Aortic smooth muscle cell (primary cell): ENCODE measurements at places on chromosomes 11 and 22. TPM values are rescaled to one million over a fixed set of nuclear protein-coding genes. Genes with fewer than 3 reads are reported as not detected.

PHOX2A gene
- not detected in 2 replicates for total RNA-seq

OR4B1 gene
- total RNA-seq = not detected in 2 replicates

DDTL gene
- total RNA-seq = 0.62 and 0.92 TPM in 2 replicates

WBP2NL gene
- total RNA-seq = 0.37 and 0.40 TPM in 2 replicates

UBQLNL gene
- 0.12 and 0.13 TPM in 2 replicates for total RNA-seq

KCNJ1 gene
- total RNA-seq = 0.06 TPM in 1 of 2 replicates, not detected in the other

ARHGAP32 gene
- total RNA-seq = 5.4 and 5.5 TPM in 2 replicates

POU2F3 gene
- not detected in 2 replicates for total RNA-seq

LYVE1 gene
- 3.3 and 3.8 TPM in 2 replicates for total RNA-seq

BAIAP2L2 gene
- 2.0 and 2.2 TPM in 2 replicates for total RNA-seq

GDPD4 gene
- not detected in 2 replicates for total RNA-seq
